ENCODE measurements at places on chromosomes 3 and 15. TPM values are rescaled to one million over a fixed set of nuclear protein-coding genes. Genes with fewer than 3 reads are reported as not detected.

The BOC gene
- polyA plus RNA-seq: not detected

The C3orf20 gene
- polyA plus RNA-seq: not detected

- no peak for DNase-seq
These were observed at the start of gene FES for GRCh38 chr15:90883976-90884718. FES (plus strand) TSS chr15:90884504; CDS start chr15:90885046, 542 bp downstream.

DNA sequence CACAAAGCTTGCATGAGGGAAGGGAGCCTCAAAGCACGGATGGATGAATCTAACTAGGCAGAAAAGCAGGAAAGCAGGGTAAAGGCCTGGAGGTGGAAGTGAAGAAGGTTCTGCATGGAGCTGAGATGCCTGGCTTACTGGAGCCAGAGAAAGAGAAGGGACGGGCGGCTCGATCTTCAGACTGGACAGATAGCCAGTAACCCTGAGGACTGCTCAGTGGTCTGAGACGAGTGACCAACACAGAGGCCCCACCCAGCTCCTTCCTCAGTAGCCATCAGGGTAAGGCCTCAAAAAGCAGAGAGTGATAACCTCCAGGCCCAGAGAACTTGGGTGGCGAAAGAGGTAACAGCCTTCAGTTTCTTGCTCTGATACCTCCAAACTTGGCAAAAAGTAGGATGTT lies 6.4 kb downstream of the CLN6 start:
- DNase-seq: no peak

- no peak for DNase-seq
These were observed 5.0 kb upstream of the SNX22 start for GRCh38 chr15:64146520-64146884.

DNA sequence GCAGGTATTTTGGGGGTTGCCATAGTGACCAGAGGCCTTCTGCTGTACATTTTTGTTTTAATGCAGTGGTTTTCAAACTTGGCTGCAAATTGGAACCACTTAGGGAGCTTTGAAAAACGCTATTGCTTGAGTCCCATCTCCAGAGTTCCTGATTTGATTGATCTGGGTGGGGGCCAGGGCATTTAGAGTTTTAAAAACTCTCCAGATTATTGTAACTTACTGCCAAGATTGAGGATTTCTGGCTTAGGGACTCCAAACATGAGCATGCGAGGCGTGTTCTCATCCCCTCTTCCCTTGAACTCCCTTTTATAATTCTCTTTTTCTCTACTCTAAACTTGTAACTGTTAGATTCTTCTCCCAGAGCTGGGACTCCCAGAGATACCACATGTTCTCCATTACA lies 340.8 kb upstream of the SUCLG2 start:
- no peak for DNase-seq

DNA sequence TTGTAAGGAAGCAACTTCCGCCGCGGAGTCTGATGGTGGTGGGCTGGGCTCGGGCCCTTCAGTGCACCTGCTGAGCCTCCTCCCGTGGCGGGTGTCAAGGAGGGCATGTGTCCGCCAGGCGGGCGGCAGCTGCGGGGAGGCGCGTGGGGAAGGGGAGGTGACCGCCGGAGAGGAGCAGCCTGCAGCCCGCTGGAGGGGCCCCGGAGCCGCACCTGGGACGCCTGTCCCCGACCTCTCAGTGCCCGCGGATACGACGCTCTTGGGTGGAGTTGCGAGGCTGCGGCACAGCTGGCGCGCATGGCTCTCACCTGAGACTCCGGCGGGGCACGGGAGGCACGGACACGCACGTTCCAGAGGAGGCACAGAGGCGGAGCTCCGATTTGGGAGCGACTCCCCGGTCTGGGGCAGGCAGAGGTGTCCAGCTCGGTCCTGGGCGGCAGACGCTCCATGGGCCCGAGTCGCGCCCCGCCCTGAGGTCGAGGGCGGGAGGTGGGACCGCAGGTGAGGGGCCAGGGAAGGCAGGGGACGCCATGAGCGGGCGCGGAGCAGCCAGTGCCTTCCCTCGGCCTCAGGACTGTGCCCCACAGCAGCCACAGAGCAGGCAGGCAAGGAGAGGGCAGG lies 50.2 kb upstream of the PRR20G start:
- DNase-seq: no peak

Data from naive thymus-derived CD8-positive, alpha-beta T cell (primary cell).